ENCODE measurements at places on chromosomes 6 and 20. TPM values are rescaled to one million over a fixed set of nuclear protein-coding genes. Genes with fewer than 3 reads are reported as not detected.

The KLC4 gene
- total RNA-seq, result 71.9 TPM

The PI16 gene
- not detected for total RNA-seq

DNA sequence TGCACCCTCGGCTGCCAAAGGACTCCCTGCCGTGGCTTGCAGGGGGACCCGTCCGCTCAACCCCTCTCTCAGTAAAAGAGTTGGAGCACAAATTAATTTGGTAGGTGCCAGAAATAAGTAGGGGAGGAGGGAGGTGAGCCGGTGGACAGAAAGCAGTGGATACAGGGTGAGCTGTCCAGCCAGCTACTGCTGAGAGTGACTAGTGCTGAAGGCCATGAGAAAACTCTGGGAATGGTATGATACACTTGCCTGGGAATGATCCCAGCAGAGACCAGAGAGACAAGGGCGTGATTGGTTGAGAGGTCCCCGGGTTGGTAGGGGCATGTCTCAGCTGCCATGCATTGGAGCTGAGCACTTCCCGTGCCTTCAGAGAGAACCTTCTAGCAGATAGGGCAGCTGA lies 15.7 kb downstream of the FOXQ1 start:
- H3K36me3 ChIP-seq, result no peaks in the 10 kb centered on the region
- no peak overlapping the region for H3K27ac ChIP-seq
- H3K4me1 ChIP-seq, result peaks cover 15% of the 10 kb centered on the region
- peaks cover 26% of the 10 kb centered on the region for H3K27me3 ChIP-seq
- H3K4me3 ChIP-seq, result no peak overlapping the region
- no peak for DNase-seq

GRCh38 chr6:36120539-36120938 lies 9.8 kb upstream of the MAPK13 start:
- peaks cover 2% of the 10 kb centered on the region for H3K36me3 ChIP-seq
- DNase-seq, result no peak
- H3K27me3 ChIP-seq, result no peaks in the 10 kb centered on the region

DNA sequence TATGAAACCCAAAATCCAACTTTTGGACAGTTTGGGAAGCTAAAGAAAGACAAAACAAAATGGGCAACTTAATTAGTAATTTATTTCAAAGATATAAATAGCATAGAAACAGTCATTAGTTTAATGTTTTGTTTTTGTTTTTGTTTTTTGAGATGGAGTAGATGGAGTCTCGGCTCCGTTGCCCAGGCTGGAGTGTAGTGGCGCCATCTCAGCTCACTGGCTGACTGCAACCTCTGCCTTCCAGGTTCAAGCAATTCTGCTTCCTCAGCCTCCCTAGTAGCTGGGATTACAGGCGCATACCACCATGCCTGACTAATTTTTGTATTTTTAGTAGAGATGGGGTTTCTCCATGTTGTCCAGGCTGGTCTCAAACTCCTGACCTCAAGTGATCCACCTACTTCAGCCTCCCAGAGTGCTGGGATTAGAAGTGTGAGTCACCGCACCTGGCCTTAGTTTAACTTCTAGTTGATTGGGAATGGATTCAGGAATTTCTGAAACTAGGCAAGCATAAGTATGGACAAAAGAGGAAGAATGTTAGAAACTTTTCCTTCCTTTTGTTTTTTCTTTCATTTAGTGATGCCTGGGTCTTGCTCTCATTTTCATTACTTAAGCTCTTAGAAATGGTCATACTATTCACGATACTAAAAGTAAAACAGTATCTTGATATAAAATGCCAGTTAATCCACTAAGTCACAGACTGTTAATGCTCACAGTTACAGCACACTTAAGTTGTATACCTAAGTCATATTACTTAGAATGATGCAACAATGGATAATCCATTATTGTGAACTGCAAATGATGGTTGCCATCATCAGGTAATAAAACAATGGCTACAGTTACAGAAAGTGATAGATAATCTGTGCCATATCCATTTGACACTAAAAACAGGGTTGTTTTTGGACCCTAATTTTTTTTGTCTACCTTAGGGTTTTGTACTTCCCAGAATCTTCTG lies 8.2 kb downstream of the SENP6 start:
- DNase-seq, result no peak
- no peaks in the 10 kb centered on the region for H3K27me3 ChIP-seq
- no peak overlapping the region for H3K4me3 ChIP-seq
- peaks cover 7% of the 10 kb centered on the region for H3K36me3 ChIP-seq

DNA sequence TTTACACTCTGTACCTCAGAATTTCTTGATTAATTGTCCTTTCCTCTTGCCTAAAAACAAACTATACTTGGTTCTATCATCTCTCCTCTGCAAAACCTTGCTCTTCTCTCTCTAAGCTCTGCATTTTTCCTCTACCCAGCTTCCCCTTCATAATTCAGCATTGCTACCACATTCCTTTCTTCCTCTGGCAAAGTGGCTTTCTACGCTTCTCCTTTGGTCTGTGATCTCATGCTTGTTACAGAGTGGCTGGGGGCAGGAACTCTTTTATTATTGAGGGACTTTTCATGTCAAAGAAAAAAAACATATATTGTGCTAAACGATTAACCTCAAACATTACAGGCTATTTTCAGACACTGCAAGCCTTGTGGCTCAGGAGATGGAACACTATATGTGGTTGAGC lies 333.3 kb upstream of the KCNQ5 start:
- no peak overlapping the region for H3K4me3 ChIP-seq
- H3K27me3 ChIP-seq, result no peaks in the 10 kb centered on the region
- DNase-seq, result no peak
- no peak overlapping the region for H3K27ac ChIP-seq
- no peaks in the 10 kb centered on the region for H3K36me3 ChIP-seq

DNA sequence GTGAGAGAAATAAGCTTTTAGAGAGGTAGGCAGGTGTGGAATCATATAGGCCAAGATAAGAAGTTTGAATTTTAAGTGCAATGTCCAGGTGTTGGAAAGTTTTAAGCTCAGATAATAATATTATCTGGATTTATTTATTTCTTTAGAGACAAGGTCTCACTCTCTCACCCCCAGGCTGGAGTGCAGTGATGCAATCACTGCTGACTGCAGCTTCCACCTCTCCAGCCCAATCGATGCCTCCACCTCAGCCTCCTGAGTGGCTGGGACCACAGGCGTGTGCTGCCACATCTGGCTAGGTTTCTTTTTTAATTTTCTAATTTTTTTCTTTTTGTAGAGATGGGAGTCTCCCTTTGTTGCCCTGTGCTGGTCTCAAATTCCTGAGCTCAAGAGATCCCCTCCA lies 5.5 kb upstream of the MAS1L start:
- H3K4me1 ChIP-seq, result no peaks in the 10 kb centered on the region
- no peak overlapping the region for H3K4me3 ChIP-seq
- peaks cover 23% of the 10 kb centered on the region for H3K27me3 ChIP-seq
- DNase-seq, result no peak
- no peaks in the 10 kb centered on the region for H3K36me3 ChIP-seq

DNA sequence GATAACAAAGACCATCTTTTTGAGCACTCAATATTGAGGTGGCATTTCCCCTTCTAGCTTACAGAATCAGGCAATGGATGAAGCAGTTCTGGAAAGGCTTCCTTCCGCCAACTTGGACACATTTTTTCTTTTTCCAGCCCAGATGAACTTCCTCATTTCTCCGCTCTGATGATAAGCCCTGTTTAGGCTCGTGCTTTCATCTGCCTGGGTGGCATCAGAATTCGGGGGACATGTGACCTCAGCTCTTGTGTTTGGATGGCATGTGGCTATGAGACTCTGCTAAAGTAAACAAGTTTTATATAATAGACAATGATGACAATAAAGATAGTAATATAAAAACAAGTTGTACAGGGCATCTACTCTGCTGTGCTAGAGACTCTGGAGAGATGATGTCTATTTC lies 796.7 kb downstream of the DHX35 start:
- no peak for DNase-seq
- no peak overlapping the region for H3K4me3 ChIP-seq

GRCh38 chr6:125962900-125963497 lies 6.4 kb downstream of the HINT3 start:
- no peak for DNase-seq
- H3K4me1 ChIP-seq, result peaks cover 5% of the 10 kb centered on the region
- H3K27me3 ChIP-seq, result no peaks in the 10 kb centered on the region
- H3K4me3 ChIP-seq, result no peak overlapping the region
- H3K27ac ChIP-seq, result no peak overlapping the region
- H3K36me3 ChIP-seq, result peaks cover 7% of the 10 kb centered on the region

The PRIM2 gene
- total RNA-seq, result 26.2 TPM

GRCh38 chr20:5626603-5627002 lies 123.6 kb upstream of the SHLD1 start:
- no peak overlapping the region for H3K4me3 ChIP-seq
- H3K27ac ChIP-seq, result no peak overlapping the region
- H3K36me3 ChIP-seq, result no peaks in the 10 kb centered on the region
- H3K27me3 ChIP-seq, result no peaks in the 10 kb centered on the region
- H3K4me1 ChIP-seq, result no peaks in the 10 kb centered on the region

The GPRC6A gene
- not detected for total RNA-seq

DNA sequence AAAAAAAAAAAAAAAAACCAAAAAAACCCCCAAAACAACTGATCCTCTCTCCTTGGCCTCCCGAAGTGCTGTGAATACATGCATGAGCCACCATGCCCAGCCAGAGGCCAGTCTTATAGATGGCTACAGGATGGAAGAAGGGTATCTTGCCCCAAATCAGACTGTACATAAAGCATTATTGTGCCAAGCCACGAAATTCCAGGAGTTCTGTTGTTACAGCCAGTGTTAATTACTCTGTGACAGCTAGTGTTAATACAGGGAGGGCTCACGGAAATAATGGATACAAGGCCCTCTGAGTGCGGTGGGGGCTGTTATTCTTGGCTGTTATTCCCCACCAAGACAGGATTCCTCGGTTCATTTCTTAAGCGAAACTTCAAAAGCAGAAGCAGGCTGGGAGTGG lies 1.4 kb upstream of the CLPSL2 start:
- no peak for DNase-seq
- no peak overlapping the region for H3K4me3 ChIP-seq
- H3K36me3 ChIP-seq, result no peaks in the 10 kb centered on the region
- no peak overlapping the region for H3K27ac ChIP-seq

GRCh38 chr6:119170103-119170446 lies 91.6 kb upstream of the FAM184A start:
- no peak overlapping the region for H3K4me3 ChIP-seq
- peaks cover 31% of the 10 kb centered on the region for H3K4me1 ChIP-seq
- no peaks in the 10 kb centered on the region for H3K27me3 ChIP-seq
- DNase-seq, result no peak

DNA sequence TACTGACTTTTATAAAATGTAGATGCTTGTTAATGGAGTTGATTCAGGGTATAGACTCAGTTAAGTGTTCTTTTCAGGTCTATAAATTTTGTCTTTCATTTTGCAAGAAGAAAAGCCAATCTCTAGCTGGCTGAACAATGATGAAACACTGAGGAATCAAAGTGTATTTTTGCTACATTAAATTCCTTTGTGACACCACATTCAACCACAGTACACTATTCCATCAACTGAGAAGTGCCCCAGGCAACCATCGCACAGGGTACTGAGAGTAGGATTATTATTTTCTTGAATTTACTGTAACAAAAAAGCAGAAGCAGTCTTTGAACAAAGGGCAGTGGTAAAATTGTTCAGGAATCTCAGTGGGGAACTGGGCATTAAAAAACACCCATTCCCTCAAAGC lies 83.6 kb downstream of the PREP start:
- peaks cover 22% of the 10 kb centered on the region for H3K36me3 ChIP-seq
- no peaks in the 10 kb centered on the region for H3K27me3 ChIP-seq
- no peak for DNase-seq
- no peak overlapping the region for H3K4me3 ChIP-seq

DNA sequence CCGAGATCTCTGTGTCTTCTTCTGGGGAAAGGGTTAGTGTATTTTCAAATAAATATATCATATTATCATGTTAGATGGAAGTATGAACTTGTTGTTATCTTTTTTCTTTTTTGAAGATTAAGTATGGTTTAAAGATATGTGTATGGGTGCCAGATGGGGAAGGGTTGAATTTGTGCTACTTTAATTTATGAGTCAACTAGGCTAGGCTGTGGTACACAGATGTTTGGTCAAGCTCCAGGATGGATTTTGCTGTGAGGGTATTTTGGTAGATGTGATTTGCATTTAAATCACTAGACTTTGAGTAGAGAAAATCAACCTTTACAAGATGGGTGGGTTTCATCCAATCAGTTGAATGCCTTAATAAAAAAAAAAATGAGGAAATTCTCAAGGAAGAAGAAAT lies 886.6 kb upstream of the ADGRB3 start:
- H3K27me3 ChIP-seq, result no peaks in the 10 kb centered on the region
- no peaks in the 10 kb centered on the region for H3K4me1 ChIP-seq
- DNase-seq, result no peak
- H3K36me3 ChIP-seq, result no peaks in the 10 kb centered on the region
- H3K4me3 ChIP-seq, result no peak overlapping the region

The E2F1 gene
- 26.2 TPM for total RNA-seq

The EFCAB8 gene
- 0.29 TPM for total RNA-seq

The NFYA gene
- 62.7 TPM for total RNA-seq

The AGER gene
- 28.5 TPM for total RNA-seq

- H3K27me3 ChIP-seq, result peaks cover 7% of the 10 kb centered on the region
- no peak overlapping the region for H3K4me3 ChIP-seq
- DNase-seq, result no peak
- H3K4me1 ChIP-seq, result peaks cover 9% of the 10 kb centered on the region
Measured at GRCh38 chr20:57934007-57934805, 224.4 kb upstream of the PMEPA1 start.

The TRIM15 gene
- not detected for total RNA-seq

The PNISR gene
- 213 TPM for total RNA-seq

DNA sequence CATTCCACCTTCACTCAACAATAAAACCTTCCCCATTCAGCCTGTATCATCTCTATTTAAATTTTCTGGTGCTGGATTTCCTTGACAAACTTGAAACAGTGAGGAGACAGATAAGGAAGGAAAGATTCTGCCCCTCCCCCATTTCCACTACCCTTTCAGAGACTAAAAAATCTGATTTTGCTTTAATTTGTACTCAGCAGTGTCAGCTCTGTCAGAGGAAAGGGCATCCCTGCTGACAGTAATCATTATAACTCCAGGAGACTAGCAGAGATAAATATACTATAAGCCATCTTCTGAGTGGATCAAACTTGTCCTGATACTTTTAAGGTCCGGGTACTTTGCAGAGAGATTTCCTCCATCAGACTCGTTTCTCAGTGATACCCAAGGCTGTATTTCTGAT lies 155.6 kb downstream of the SAMD5 start:
- H3K27ac ChIP-seq, result no peak overlapping the region
- no peak overlapping the region for H3K4me3 ChIP-seq
- no peak for DNase-seq
- peaks cover 3% of the 10 kb centered on the region for H3K4me1 ChIP-seq

The SAMHD1 gene
- 15.1 TPM for total RNA-seq

DNA sequence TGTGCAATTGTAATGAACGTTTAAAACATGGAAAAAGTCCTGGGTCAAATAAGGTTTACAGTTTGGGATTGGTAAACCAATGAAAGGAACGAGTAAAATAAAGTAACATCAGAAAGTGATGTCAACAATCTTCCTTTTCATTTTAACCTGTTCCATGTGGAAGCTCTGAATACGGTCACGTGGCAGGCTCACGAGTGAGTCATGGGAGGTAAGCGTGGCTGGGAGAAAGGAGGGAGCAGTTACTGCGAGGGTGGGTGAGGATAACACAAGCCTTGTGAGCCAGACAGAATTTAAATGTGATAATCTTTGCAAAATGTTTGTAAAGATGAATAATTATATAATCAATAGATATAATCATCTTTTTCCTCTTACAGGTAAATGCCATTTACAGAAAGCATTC lies 171.3 kb upstream of the HDAC2 start:
- no peak for DNase-seq
- peaks cover 17% of the 10 kb centered on the region for H3K4me1 ChIP-seq
- H3K36me3 ChIP-seq, result peaks cover 3% of the 10 kb centered on the region
- H3K4me3 ChIP-seq, result no peak overlapping the region
- H3K27ac ChIP-seq, result no peak overlapping the region

All from progenitor cell of endocrine pancreas (in vitro differentiated cells).